NCI-H1436 (cell line): ENCODE measurements at places on chromosomes 12 and 14.
A peak's percentile ranks its signal among the peaks of the same experiment; 100 is the strongest.

GRCh38 chr12:49582850-49583249, 14.9 kb upstream of the MCRS1 start:
- DNase-seq, result no peak

GRCh38 chr12:24081606-24082005, 132.1 kb upstream of the SOX5 start:
- DNase-seq, result no peak

DNA sequence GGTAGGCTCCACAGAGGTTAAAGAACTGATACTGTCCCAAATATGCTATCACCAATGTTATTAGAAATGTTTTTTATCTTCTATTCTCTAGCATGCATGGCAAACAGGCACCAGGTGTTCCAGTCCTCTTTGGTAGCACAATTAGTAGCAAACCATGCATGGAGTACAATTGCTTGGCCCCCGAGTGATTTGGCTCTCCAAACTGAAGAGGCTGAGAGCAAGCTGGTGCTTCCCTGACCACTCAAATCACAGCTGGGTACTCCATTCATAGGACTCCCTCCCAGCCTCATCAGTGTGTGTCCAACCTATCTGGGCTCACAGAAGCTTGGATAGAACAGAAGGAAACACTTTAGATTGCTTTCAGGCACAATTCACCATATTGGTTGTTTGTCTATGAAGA, 93.4 kb downstream of the DIO2 start:
- DNase-seq, result peak; percentile 76

GRCh38 chr12:58309806-58310205, 368.4 kb downstream of the ATP23 start:
- no peak for DNase-seq

- no peak for DNase-seq
Observed at GRCh38 chr14:87483271-87484260, 509.4 kb downstream of the GALC start.

- no peak for DNase-seq
Observed at GRCh38 chr14:98941481-98941880, 330.5 kb downstream of the BCL11B start.
